ENCODE measurements at places on chromosomes 5 and 9.

- peak; percentile 15 for DNase-seq
These were observed 20.0 kb downstream of the JMY start for GRCh38 chr5:79255786-79256557.

DNA sequence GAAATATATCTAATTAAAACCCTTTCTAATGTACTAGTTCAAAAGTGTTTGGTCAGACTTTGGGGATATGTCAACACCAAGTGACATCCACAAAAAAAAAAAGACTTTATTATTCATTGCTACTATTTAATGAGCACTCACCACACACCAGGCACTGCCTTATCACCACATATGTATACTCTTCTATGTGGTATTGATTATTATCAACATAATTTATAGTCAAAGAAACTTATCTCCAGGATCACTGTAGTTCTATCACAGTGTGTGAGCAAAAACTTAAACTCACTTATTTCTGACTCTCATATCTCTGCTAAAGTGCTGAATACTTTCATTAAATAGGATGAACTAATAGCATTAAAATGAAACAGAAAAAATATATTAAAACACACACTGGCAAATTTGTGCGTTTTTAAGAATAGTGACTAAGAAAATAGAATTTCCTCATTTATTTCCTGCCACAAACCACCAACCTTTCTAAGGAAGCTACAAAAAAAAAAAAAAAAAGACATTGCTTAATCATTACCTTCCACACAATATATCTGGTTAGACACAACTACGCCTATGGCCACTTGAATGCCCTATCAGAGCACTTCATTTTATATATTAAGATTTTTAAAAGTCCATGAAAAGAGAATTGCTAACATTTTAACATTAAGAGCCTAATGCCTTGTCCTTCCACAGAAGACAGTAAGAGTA, 12.8 kb downstream of the SLCO4C1 start:
- peak; percentile 45 for DNase-seq

DNA sequence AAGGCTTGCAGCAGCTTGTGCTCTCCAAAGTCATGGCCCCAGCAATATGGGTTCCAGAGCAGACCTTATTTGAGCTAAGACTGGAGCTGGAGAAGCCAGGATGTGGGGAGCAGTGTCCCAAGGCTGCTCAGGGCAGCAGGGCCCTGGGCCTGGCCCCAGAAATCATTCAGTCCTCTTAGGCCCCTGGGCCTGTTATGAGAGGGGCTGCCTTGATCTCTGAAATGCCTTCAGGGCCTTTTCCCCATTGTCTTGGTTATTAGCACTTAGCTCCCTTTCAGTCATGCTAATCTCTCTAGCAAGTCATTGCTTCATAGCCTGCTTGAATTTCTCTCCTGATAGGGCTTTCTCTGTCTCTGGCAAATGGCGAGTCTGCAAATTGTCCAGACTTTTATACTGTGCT, 9.1 kb downstream of the CATSPER3 start:
- DNase-seq: no peak

DNA sequence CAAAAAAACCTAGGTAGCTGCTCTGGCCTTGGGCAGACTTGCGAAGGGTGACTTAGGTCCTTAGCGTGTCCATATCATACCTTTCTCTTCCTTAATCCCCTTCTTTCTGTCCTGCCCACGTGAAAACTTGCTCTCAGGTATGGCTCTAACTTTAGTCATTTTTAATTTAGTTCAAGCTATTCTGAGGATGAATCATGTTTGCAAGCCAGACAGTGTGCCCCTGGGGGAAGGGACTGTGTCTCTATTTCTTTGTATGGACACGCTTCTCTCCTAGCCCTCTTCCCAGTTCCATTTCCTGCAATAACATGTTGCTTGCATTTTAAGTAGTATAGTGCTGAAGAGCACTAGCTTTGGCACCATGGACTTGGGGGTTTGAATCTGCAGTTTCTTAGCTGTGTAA, 120.6 kb downstream of the PTTG1 start:
- DNase-seq: no peak

DNA sequence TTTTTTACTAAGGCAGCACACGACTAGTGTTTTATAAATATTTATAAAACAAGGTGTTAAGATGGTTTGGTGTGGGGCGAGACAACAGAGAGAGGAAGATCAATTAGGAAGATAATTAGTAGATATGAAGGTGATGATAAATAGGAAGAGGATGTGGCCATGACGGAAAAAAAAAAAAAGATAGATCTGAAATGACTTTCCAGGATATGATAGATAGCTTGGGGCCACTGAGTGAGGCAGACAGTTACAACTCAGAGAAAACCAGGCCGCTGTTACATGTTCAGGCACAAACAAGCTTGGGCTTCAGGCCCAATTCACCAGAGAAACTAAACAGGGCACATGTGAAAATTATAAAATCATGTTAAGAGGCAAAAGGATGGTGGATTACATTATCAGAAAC, 43.2 kb downstream of the KIAA0825 start:
- DNase-seq: no peak

GRCh38 chr9:2461892-2462291, 159.7 kb upstream of the VLDLR start:
- DNase-seq: no peak

- DNase-seq: peak; percentile 56
These were observed 250.0 kb downstream of the NR3C1 start for GRCh38 chr5:143153332-143154119.

- no peak for DNase-seq
These were observed 434.1 kb downstream of the RAB3C start for GRCh38 chr5:59016925-59017324.

GRCh38 chr5:114447084-114447773, 85.4 kb downstream of the KCNN2 start:
- DNase-seq: peak; percentile 1

GRCh38 chr5:130227699-130228098, 323.4 kb downstream of the CHSY3 start:
- no peak for DNase-seq

- no peak for DNase-seq
These were observed 485.2 kb downstream of the RAB3C start for GRCh38 chr5:59067956-59068656.

- DNase-seq: no peak
These were observed 92.2 kb downstream of the ADAMTSL1 start for GRCh38 chr9:18566121-18566520.

DNA sequence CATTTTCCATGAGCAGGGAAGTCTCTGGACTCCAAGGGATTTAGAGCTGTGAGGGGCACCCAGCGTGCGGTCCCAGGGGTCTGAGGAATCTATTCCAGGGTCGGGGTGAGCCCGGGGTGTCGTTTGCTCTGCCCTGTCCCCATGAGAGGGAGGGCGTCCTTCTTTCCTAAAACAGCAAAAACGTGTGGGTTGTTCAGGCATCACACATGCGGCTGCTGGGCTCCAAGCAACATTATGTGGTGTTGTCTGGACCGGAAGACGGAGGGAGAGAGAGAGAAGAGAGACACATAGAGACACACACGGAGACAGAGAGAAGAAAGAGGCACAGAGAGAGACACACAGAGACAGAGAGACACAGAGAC, 42.7 kb upstream of the COL5A1 start:
- DNase-seq: no peak

- no peak for DNase-seq
These were observed 417.5 kb upstream of the ADAMTSL1 start for GRCh38 chr9:18056269-18056992.

GRCh38 chr5:150574818-150575547, 65.5 kb upstream of the SYNPO start:
- DNase-seq: no peak

DNA sequence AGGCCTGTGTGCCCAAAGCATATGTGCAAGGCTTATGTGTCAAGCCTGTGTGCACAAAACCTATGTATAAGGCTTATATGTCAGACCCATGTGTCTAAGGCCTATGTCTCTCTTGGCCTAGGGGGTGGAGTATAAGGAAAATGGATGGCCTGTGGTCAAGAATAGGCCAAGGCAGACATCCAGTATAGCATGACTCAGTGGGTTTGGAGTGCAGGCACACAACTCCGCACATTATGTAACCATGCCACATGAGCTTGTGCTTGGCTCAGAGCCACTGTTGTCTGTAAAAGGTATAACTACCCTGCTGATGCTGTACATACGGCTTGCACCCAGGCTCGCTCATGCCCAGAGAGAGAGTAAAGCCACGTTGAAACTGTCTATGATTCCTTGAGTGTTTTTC, 626.4 kb upstream of the NUDT12 start:
- no peak for DNase-seq

GRCh38 chr9:125255781-125256391, 5.7 kb upstream of the GAPVD1 start:
- DNase-seq: no peak

Measured in suppressor macrophage treated with lipopolysaccharide for 4 hours (primary cell).